ENCODE measurements at places on chromosomes 11 and 22. TPM values are rescaled to one million over a fixed set of nuclear protein-coding genes. Genes with fewer than 3 reads are reported as not detected.

DNA sequence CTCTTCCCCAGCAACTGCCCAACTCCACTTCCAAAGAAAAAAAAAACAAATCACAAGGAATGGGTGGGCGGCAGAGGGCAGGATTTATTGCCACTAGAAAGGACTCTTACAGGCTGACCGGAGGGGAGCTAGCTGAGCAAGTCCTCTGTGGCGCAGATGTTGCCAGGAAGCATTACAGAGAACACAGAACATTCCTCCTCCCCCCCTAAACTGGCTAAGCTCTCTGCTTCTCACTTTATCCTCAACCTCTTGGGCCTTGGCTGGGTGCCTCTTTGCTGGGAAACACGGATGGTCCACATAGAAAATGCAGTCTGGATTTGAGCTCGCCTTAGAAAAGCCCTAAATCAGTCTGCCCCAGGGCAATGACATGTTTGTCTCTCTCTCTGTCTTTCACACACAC lies 12.6 kb upstream of the FJX1 start:
- DNase-seq = no peak

DNA sequence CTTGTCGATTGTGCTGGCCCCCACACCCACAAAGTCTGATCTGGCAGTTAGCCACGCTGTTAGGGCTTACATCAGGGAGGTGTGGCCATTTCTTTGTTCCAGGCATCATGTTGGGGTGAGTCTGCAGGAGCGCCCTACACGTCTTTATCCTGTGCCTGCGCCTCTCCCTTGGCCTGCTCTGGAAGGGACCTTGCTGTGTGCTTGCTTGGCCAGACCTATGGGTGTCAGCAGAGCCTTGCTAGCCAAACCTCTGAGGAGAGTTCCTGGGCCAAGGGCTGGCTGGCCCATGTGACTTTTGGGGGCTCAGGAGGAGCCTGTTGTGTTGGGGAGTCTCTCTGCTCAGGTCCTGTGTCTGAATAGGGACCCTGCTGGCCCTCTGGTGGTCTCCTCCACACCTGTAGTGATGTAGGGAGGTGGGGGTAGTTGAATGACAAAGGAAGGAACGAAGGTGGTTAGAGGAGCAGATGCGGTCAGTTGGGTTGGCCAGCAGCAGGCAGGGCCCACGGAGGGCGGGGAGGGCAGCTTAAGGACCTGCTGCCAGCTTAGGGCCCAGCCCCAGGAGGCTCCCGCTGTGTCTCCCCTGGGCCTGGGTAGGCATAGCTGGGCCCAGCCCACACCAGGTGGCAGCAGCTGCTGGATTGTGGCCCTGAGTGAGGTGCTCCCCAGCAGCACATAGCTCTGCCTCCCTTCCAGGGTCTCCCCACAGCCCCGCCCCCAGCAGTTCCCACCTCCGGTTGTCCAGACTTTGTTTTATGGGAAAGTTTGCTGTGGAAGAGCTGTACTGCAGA lies 7.9 kb downstream of the PPIL2 start:
- no peak for DNase-seq

GRCh38 chr11:44531116-44531504 lies 34.4 kb upstream of the CD82 start:
- DNase-seq = no peak

DNA sequence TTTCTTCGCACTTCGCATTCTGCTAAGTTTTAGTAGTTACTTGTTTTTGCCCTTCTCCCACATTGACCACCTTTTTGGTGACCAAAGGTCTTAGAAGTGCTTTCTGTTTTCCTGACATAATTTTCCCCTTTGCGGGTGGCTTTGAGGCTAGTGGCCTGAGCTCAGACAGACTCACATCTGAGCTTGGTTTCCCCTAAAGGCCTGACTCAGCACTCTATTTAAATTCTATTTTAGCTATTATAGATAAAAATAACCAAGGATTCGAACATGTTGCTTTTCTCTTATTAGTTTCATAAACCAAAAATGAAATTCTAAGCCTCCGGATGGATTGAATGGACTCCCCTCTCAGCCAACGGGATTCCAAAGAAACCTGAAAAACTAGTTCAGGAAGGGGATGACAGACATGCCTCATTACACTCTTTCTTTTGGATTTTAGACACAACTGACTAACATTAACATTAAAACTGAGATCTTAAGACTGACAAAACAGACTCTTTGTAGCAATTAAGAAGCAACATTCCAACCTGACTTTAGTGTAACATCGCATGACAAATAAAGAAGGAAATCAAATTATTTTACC lies 258.5 kb downstream of the LUZP2 start:
- no peak for DNase-seq

DNA sequence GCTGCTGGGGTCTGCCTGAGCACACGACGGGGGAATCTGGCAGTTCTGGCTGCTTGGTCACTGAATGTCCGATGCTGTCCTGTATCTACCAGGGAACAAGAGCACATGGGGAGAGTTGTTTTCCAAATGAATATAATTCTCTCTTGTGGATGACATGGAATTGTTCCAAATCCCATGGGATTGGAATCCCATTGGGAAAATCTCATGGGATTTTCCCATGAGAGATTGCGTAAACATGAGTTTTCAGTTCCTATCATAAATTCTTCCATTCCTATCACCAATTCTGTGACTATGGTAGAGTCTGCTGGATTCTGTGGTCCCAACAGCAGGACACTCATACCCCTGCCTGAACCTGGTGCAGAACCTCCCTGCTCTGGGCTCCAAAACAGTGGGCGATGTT lies 35.6 kb upstream of the IGLL5 start:
- DNase-seq = no peak

- DNase-seq = no peak
Measured at GRCh38 chr11:122758339-122758738, 80.0 kb upstream of the CRTAM start.

DNA sequence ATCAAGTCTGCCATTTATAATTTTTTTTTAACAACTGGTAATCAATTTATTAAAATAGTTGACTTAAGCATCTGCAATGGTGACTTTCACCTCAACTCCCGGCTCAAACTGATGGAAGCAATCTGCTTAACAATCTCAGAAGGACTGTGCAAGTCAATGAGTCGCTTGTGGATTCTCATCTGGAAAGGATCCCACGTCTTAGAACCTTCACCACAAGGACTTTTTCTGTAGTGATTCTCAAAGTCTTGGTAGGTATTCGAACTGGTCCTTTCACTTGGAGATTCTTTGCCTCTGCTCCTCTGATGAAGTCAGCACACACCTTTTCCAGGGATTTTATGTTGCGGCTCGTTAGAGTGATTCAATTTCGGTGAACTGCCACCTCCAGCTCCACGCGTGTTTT lies 7.3 kb downstream of the RSF1 start:
- no peak for DNase-seq

GRCh38 chr11:69530278-69531070 lies 49.0 kb downstream of the LINC01488 start:
- DNase-seq = no peak

The SYCE3 gene
- total RNA-seq = not detected

The NTM gene
- total RNA-seq = 2.1 TPM

The OR10V1 gene
- not detected for total RNA-seq

The HSPB2 gene
- total RNA-seq = not detected

The PAMR1 gene
- total RNA-seq = 13.5 TPM

All from transverse colon (tissue), 4 donors.